ENCODE measurements at places on chromosomes 16 and 17.
A peak's percentile ranks its signal among the peaks of the same experiment; 100 is the strongest.

DNA sequence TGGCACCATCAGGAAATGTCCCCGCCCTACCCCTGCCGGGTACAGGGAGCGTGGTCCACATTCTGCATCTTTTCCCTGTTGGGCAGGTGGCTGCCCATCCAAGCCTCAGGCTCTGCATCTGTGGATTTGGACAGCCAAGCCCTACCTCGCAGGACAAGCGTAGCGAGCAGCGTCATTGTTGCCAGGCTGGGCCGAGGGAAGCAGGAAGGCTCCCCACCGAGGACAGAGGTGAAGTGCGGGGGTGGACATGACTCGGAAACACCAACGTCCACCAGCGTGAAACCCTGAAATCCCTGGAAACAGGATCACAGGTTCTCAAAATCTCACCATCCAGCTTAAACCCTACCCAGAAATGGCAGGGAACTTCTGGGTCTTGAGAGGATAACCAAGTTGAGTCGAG lies 73.6 kb downstream of the SOCS1 start:
- no peak for DNase-seq

GRCh38 chr17:80785477-80786178 lies 206.0 kb upstream of the CHMP6 start:
- no peak for DNase-seq

GRCh38 chr17:17151541-17151940 lies 54.6 kb downstream of the PLD6 start:
- no peak for DNase-seq

- no peak for DNase-seq
These were observed 2.6 kb downstream of the PER1 start for GRCh38 chr17:8149419-8150193.

DNA sequence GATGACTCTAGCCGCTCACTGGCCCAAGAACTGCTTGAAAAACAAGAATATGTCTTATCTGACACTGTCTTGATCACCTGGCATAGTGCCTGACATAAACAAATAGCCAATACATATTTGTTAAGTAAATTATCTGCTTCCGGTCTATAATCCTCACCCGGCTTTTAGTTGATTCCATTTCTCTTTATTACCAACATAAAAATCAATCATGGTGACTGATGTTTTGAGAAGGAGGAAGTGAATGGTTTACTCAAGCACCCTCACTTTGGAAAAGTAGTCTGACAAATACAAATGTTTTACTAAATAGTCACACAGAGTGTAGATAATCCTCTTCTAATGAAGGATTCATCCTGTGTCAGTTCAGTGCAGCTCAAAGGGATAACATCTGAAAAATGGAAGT lies 47.0 kb downstream of the SKAP1 start:
- no peak for DNase-seq

DNA sequence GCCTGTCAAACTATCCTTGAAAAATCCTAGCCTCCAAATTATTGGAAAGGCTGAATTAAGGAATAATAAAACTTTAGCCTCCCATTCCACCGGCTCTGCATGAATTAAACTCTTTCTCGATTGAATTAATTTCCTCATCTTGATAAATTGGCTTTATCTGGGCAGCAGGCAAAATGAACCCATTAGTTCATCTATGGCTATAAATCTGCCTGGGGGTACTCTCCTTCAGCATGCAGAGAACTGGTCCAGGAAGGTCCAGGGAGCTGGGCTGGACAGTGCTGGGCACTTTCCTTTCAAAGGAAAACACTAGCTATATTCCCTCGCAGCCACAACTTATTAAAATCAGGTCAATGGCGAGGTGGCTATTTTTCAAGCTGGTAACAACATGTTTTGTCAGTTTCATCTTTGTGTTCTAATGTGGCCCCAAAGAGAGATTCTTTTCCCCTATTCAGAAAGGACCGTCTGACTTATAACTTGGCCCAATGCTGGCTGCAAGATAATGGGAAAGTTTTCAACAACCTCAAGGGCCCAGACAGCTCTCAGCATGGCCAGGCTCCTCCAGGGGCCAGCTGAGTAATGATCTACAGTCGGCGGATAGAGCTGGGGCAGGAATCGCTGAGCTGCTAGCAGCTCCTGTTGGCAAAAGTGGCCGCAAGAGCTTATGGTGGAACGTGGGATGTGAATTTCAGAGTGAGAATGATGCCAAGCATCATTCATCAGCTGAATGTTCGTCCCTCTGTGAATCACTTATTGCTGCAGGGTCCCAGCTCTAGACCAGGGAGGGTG lies 326.9 kb downstream of the SLC39A11 start:
- DNase-seq: no peak

DNA sequence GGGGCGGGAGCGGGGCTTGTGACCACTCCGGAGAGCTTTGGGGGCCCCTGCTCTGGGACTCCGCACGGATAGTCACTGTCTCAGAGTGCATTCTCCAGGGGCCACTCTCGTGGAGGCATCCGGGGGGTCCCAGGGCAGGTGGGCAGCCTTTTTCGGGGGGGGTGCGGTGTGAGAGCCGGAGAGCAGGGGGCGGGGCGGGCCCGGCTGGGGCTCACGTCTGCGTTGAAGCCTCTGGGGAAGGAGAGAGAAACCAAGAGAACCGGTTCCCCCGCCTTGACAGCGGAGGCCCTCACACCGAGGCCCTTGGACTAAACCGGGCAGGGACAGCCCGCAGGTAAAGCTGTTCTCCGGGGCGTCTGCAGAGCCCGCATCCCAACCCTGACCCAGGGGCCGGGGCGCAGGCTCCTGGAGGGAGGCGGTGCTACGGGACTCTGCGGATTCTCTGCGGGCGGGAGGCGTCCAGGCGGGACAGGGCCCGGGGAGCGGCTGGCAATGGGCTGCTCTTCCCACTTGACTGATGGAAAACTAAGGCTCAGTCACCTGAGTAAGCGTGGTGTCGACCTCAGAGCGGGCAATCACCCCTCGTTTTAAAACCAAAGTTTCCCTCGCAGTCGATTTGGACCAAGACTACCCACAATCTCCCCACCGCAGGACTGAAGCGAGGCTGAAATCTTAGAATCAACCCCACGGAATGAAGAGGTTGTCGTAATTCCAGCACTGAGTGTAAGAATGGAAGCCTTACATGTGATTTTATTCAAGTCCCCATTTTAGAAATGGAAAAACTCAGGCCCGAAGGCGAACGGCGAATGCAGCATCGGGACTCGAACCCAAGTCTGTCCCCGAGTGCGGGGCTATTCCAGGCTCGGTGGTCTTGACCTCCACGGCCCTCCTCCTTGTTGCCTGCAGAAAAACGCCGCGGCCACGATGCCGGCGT lies 49.6 kb upstream of the AMZ2 start:
- DNase-seq: no peak

DNA sequence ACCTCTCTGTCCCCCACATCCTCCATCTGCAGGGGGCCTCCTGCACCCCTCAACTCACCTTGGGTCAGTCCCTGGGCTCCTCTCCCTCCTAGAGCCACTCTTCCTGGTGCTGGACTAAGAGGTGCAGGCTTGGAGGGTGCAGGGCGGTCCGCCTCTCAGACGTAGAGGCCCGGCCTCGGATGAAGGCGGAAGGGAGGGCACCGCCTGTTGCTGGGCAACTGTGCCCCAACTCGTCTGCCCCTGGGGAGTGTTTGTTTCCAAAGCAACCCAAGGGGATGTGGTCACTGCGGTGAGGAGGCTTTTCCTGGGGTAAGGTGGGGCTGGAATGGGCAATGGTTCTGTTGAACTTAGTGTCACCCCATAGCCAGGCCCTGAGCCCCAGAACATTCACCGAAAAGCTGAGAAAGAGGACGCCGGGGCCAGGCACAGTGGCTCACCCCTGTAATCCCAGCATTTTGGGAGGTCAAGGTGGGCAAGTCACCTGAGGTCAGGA lies at the start of gene C16orf54:
TSS of gene C16orf54 (minus strand) at position 138 of the 493 bp plus-strand sequence. CDS start 1,039 bp downstream, outside the sequence.
- DNase-seq: peak; percentile 15

GRCh38 chr16:12132290-12132689 lies 155.8 kb downstream of the SNX29 start:
- no peak for DNase-seq

- DNase-seq: no peak
These were observed 48.2 kb upstream of the CDC42EP4 start for GRCh38 chr17:73359987-73360410.

- no peak for DNase-seq
These were observed 46.9 kb downstream of the TK2 start for GRCh38 chr16:66503030-66503429.

GRCh38 chr16:50570808-50571598 lies 22.8 kb downstream of the NKD1 start:
- DNase-seq: no peak

GRCh38 chr16:89561142-89561883 lies 831 bp downstream of the RPL13 start:
- DNase-seq: no peak

DNA sequence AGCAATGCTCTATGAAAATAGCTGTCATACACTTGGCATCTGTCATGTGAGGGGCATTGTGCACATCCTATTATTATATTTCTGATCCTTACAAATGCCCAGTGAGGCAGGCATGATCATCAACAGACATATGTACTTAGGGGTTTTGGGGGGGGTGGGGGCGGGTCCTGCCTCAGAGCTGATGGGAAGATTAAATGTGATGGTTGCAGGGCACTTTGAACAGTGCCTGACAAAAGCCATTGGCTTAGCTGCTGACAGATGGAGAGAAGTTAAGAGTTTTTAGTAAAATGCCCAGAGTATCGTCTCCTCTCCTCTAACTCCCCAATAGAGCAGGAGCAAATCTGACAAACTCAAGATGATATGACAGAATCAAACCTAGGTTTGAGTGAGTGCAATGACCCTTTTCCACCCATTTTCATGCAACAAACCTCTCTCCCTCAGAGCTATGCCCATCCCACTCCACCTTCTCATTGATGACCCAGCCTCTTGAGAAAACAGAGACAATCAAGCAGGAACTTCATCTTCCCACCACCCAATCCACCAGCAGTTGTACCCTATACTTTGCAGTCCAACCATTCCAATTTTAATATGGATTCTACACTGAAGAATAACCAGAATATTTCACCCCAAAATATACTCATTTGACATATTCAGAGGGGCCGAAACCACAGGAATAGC lies 4.8 kb downstream of the KLHL11 start:
- DNase-seq: no peak

- DNase-seq: no peak
These were observed 75.1 kb downstream of the CYTH1 start for GRCh38 chr17:78707016-78707415.

DNA sequence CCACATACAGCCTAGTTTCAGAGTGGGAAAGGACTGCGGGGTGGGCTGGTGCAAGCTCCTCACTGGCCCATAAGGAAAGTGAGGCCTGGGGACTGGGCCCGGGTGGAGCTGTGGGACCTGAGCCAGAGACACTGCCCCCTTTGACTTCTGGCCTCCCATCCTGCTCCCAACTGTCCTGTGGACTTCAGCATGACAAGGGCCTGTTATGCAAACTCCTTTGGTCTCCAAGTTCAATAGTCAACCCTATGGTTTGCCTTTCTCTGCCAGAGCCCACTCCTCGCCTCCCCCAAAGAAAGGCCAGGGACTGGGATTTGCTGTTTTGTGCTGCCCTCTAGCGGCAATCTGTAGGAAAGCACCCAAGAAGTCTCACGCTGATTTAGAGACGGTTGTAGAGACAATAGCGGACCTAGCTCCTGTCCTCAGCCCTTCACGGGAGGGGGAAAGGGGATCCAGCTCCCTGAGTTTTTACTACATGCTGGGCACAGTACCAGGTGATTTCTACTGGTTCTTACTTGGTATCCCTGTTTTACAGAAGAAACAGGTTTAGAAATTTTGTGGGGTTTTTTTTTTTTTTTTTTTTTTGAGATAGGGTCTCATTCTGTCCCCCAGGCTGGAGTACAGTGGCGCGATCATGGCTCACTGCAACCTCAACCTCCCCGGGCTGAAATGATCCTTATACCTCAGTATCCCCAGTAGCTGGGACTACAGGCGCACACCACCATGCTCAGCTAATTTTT lies 1.2 kb upstream of the TLCD3B start:
- DNase-seq: peak; percentile 31

DNA sequence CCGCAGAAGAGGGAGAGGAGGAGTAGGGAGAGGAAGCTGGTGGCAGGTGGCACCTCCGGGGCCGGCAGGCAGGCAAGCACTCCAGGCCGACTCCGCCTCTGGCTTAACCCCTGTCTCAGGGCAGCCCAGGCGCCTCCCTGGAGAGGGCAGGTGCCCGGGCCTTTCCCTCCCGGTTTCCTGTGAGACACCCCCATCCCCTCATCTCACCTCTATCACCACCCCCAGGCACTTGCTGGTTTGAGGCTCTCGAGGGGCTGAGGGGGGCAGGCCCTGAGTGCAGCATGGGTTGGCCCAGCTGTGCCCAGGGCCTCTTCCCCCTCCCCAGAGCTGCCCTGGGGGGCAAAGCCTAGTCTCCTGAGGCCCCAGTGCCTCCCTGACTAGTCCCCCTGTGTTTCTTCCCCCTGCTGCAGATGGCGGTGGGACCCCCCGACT lies 6.0 kb downstream of the DOC2A start:
- no peak for DNase-seq

- no peak for DNase-seq
These were observed 180.7 kb upstream of the CACNG5 start for GRCh38 chr17:66654106-66654740.

GRCh38 chr17:67605256-67605912 lies 112.4 kb upstream of the NOL11 start:
- DNase-seq: peak; percentile 20

DNA sequence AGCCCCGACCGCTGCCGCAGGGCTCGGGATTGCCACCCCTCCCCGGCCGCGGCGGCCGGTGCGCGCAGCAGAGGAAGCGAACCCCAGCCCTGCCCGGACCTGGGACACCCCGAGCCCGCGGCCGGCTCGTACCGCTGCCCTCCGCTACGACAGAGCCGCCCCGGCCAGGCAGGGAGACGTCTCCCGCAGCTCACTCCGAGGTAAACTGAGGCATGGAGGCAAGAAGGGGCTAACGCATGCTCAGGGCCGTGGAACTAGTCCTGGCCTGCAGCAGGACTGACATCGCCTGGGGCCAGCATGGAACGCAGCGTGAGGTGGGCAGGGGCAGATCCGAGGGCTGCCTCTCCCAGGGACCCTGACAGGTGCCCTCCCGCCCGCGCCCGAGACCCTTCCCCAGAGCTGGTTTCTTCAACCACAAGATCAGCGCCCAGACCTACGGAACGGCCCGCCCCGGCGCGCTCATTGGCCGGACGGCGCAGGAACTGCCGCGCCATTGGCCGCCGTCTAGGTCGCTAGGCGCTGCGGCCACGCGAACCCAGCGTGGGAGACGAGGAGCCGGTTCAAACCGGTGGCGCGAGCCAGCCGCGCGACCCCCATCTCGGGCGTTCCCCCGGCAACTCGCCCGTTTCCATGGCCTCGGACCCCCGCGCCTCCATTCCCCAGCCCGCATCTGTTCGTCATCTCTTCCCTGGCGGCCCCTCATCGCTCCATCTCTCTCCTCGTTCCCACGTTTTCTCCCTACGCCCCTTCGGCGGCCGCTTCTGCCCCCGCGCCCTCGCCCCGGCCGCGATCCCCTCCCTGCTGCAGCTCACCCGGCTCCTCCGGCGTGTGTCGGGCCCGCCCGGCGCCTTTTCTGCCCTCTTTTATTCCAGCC lies at the start of gene SLC43A2:
TSS of gene SLC43A2 (minus strand) at position 853 of the 874 bp plus-strand sequence. CDS start 960 bp downstream, outside the sequence.
- peak; percentile 77 for DNase-seq

- DNase-seq: no peak
These were observed 347.5 kb upstream of the TNRC6C start for GRCh38 chr17:77610972-77611521.

- DNase-seq: no peak
These were observed 4.4 kb upstream of the SLC39A11 start for GRCh38 chr17:73096866-73097265.

- DNase-seq: no peak
These were observed 176.4 kb upstream of the WSCD1 start for GRCh38 chr17:5893741-5894140.

GRCh38 chr17:75645889-75646637 lies 12.8 kb downstream of the SMIM5 start:
- peak; percentile 79 for DNase-seq

GRCh38 chr17:79135628-79136405 lies 61.2 kb downstream of the ENGASE start:
- no peak for DNase-seq
